ENCODE measurements at places on chromosomes 4 and X.
A peak's percentile ranks its signal among the peaks of the same experiment; 100 is the strongest.

- DNase-seq = no peak
Measured at GRCh38 chr4:68324519-68325262, 25.2 kb downstream of the YTHDC1 start.

DNA sequence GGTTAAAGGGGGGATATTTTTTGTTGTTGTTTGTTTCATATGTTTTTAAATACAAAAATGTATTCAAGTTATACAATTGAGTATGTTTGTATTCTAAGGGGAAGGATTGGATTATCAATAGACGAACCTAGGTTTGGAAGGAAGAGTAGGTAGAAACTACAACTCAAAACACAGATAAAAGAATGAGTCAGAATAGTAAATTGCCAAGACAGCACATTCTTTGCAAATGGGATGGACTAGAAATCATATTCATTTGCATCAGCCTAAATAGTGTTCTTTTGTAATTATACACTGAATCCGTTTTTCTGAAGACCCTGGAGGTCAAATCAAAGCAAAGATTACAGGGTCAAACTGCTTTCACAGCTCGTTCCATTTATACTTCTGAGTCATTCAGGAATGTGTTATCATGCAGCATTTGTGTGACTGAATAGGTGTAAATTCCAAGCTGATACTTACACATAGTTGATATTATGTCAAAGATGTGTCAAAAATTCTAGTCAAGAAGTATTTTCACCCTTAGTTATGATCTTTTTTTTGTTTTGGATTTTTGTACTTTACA, 273.3 kb upstream of the FAT4 start:
- DNase-seq = no peak

DNA sequence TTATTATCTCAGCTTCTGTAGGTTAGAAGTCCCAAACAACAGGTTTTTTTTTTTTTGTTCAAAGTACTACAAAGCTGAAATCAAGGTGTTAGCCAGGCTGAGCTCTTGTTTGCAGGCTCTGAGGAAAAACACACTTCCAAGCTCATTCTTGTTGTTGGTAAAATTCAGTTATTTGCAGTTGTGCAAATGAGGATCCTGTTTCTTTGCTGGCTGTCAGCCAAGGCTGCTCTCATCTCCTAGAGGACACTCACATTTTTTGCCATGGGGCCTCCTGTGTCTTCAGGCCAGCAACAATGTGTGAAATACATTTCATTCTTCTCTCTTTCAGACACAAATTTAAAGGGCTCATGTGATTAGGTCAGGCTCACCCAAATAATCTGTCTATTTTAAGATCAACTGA, 60.3 kb upstream of the HSD17B10 start:
- DNase-seq = peak; percentile 30

- no peak for DNase-seq
Measured at GRCh38 chr4:166335256-166335938, 462.4 kb downstream of the TLL1 start.

DNA sequence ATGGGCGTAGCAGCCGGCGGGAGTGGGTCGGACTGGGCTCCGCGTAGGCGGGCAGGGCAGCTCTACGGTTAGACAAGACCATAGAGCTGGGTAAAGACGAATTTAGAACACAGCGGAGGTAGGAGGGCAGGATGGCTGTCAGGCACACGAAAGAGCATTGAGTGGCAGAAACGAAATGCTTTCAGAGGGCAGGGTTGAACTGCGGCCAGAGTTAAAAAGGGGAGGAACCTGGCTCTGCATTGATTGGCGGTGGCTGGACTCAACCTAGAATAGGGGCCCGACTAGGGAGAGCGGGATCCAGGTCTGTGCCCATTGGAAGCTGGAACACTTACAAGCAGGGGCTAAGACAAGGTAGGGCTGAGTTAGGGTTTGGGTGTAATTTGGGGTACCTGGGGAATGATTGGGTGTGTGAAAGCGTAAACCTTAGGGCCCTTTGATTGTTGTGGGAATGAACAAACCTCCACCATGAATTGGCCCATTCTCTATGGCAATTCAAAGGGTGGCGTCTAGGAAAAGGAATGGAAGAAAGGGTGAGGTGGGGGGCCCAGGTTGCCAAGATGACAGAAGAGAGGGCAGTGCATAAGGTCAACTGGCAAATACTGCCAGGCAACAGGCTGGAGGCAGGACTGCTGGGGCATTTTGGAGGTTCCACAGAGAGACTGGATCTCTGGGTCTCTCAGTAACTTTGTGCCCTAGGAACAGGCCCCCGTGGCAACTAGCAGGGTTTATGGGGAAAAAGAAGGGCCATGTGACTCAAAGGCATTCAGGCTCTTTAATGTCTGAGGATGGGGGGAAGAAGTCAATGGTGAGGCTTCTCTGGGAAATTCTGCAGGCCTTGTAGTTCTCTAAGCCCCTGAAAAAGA, 911 bp upstream of the ELK1 start:
- no peak for DNase-seq

GRCh38 chr4:108881190-108881589, 118.3 kb upstream of the ETNPPL start:
- peak; percentile 28 for DNase-seq

DNA sequence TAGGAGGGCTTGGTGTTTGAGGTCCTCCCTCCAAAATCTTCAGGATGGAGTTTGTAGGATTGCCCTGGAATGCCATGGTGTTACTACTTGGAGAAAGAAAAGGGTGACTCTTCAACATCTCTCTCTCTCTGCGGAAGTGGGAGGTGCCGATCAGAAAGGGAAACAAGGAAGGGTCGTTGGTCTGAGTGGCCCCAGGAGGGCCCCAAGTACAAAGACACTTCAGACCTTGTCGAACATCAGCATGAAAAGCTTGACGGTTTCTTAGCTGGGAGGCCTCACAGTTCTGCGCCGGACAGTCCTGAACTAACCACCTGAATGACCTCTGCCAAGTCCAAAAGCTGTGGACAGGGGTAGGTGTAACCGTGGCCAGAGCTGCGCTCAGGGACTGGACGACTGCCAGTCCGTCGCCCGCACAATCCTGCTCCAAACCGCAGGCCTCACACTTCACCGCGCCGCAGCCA, 646 bp upstream of the GSX2 start:
- DNase-seq = no peak

DNA sequence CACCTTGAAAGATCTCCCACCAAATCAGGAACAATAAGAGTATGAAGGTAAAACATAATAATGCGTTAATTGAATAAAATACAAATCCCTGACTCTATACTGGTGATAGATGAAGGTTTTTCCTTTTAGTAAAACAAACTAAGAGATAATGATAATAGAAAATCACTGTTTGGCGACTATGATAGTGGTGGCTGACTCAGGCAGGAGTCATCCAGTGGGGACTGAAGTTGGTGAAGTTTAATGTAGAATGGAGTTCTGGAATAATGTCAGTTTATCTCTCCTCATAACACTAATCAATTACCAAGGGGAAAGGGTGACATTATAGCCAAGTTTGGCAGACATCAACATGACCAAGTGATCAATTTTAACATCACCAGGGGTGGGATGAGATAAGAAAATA, 21.3 kb downstream of the ABCG2 start:
- DNase-seq = peak; percentile 43

DNA sequence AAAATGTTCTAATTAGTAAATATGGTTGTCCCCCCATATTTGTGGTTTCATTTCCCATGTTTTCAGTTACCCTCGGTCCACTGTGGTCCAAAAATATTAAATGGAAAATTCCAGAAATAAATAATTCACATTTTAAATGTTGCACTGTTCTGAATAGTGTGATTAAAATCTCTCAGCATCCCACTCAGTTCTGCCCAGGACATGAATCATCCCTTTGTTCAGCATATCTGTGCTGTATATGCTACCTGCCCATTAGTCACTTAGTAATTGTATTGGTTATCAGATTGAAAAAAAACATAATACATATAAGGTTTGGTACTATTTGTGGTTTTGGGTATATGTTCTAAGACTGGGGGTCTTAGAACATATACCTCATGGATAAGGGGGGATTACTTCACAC, 55.1 kb upstream of the NXF3 start:
- no peak for DNase-seq

DNA sequence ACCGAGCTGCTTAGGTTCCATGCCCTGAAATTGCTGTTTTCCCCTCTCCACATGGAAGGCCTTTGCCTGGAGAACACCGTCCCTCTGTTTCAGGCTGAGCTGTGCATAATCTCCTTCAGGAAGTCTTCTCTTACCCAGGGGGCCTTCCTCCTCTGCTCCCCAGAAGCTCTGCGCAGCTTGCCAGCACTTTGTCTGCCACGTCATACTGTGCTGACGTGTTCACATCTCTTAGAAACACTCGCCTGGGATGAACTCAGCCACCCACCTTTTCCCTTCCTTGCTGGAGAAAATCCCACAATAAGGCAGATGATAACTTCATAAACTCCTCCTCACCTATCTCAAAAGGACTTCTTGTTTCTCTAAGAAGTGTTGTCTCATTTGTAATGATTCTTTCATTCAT, 110.7 kb downstream of the ARHGAP10 start:
- DNase-seq = peak; percentile 99

- DNase-seq = peak; percentile 54
Measured at GRCh38 chr4:132001542-132001941, 1147.6 kb upstream of the PCDH10 start.

DNA sequence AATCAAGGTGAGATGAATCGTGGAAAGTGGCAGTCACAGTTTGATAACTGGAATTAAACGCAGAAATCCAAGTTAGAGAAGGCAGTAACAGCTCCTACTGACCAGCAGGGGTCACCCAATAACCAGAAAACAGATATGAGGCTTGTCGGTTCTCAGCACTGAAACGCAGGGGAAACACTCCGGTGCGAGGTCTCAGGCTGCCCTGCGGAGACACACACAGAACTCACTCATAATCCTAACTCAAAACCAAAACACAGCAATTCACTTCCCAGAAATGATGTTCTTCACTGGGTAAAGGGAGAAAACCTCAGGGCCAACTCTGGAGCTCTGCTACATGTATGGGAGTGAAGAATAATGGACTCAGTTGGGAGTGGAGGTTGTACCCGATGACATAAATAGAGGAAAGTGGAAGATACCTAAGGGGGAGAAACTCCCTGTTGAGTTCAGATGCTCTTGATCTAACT, 384.4 kb downstream of the RAPGEF2 start:
- peak; percentile 75 for DNase-seq

DNA sequence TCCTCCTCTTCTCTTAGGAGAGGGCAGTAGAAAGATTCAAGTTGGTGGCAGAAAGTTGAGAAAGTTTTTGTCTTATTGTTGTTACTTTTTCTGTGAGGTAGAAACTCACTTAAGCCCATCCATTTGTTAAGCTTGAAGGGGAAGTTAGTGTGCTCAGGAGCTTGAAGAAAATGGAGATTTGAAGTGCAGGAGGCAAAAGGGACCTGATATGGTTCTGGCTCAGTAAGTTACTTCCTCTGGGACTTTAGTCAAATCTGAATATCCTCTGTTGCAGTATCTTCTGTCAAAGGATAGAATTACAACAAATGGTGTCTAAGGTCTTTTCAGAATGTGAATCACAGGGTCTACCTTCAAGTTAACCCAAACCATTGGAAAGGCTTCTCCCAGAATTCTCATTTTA, 46.2 kb downstream of the CXCL13 start:
- DNase-seq = no peak

DNA sequence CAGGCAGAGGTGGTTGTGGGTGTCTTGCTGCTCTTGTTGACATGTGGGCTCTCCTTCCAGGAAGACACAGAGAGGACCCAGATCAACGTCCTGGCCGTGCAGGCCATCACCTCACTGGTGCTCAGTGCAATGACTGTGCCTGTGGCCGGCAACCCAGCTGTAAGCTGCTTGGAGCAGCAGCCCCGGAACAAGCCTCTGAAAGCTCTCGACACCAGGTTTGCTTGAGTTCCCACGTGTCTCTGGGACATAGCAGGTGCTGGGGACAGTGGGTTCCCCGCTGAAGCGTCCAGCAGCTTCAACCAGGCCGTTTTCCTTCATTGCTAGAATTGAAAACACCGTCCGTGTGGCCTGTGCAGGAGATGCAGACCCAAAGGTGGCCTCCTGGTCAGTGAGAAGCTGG, 25.6 kb upstream of the MSANTD1 start:
- DNase-seq = no peak

DNA sequence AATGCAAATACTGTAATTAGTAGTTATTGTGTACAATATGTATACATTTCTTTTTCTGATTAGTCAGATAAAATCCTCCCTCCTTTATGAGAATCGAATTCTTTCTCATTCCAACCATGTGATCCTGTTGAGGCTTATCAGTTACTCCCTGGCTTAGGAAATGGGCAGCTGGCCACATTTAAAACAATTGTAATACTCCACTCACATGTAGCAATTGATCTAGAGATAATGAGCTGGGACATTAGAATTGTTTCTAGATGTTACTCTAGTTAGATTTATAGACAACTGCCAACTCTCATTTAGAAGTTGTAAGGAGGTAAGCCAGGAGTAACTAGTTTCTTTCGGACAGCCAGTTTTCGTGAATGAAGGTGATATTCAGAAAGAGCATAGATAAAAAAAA, 859.3 kb upstream of the AADAT start:
- no peak for DNase-seq

GRCh38 chrX:40040686-40041461, 56.9 kb downstream of the BCOR start:
- DNase-seq = no peak

- DNase-seq = peak; percentile 37
Measured at GRCh38 chrX:136115126-136115903, 32.0 kb upstream of the FHL1 start.

- DNase-seq = peak; percentile 46
Measured at GRCh38 chr4:88106205-88106604, 52.2 kb downstream of the ABCG2 start.

- DNase-seq = no peak
Measured at GRCh38 chr4:153539422-153539821, 73.3 kb downstream of the TMEM131L start.

- peak; percentile 33 for DNase-seq
Measured at GRCh38 chrX:129957241-129958082, 25.0 kb upstream of the BCORL1 start.

- DNase-seq = peak; percentile 63
Measured at GRCh38 chrX:13473442-13474163, 95.8 kb upstream of the EGFL6 start.
